ENCODE measurements at places on chromosomes 6 and 20.

DNA sequence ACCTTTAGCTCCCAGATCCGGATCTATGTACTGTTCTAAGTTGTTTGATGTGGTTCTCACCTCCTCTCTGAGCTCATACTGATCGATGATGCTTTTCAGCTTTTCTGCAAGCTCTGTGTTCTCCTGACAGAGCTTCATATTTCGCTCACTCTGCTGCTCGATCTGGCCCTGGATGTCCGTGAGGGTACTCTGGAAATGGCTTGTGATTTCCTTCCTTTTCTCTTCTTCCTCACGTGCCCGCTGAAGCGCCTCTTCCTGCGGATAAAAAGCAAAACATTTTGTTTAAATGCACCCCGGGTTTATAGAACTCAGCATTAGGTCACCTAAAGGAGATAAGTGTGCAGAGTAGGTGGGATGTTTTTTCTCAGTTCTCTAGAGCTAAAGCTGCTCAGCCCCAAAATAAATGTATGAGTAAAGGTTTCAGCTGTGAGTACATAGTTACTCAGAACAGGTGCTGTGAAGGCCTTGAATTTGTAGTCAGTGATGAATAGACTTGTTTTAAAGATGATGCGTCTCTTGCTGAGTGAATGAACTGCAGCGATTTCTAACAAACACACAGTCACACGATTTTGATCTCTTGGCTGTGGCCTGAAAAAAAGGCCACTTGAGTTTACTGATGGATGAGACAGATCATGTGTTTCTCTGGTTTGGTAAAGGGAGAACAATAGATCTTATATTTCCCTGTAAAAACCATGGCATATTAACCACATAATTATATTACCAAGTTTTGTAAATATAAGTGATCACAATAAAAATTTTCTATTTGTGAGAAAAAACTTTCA lies 29.1 kb downstream of the TXLNB start:
- DNase-seq = peak; percentile 39

- DNase-seq = no peak
Observed at GRCh38 chr20:40452758-40453157, 236.3 kb downstream of the MAFB start.

- no peak for DNase-seq
Observed at GRCh38 chr6:11632231-11632630, 94.7 kb downstream of the TMEM170B start.

DNA sequence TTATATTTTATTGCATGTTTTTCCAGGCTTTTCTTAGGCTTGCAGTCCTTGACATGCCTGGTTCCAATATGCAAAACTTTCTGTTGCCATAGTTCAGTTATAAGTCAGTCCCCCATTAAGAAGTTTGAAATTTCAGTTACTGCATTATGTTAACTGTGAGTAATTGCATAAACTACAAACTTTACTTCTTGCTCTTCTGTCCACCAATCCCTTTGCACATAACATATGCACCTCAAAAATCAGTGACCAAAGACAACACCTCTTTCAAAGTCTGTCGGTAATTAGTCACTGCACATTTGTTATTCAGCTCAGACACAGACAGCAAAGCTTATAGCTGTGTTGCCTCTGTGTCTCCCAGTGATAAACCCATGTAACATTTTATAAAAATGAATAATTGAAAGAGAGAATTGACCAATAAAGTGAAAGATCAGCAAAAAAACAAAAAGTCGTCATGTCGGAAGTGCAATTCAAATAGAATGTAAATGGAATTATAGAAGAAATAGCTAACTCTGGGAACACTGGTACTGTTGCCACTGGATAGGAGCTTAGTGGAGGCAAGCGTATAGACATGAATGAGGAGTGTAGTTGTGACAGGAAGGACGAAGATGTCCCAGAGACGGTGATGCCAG lies 50.3 kb upstream of the BTBD3 start:
- no peak for DNase-seq

DNA sequence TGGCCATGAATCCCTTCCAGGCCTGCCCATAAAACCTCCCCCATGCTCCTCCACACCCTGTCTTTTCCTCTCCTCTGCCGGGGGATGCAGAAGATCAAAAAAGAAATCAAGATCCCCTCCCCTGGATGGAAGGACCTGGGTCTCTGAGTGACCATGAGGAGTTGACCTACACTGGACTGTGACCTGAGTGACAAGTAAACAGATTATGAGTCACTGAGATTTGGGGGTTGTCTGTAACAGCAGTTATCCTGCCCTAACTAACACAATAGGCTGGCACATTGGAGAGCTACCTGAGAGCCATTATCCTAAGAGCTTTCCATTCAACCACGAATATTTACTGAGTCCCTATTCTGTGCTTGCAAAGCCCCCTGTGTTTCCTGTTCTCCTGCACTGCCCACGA lies 28.4 kb upstream of the SIRPA start:
- DNase-seq = no peak

- DNase-seq = peak; percentile 52
Observed at GRCh38 chr6:118719351-118720124, 68.1 kb upstream of the CEP85L start.

- peak; percentile 36 for DNase-seq
Observed at GRCh38 chr6:6890400-6890858, 217.3 kb upstream of the RREB1 start.

GRCh38 chr20:59154317-59155013 lies 9.2 kb upstream of the ZNF831 start:
- no peak for DNase-seq

DNA sequence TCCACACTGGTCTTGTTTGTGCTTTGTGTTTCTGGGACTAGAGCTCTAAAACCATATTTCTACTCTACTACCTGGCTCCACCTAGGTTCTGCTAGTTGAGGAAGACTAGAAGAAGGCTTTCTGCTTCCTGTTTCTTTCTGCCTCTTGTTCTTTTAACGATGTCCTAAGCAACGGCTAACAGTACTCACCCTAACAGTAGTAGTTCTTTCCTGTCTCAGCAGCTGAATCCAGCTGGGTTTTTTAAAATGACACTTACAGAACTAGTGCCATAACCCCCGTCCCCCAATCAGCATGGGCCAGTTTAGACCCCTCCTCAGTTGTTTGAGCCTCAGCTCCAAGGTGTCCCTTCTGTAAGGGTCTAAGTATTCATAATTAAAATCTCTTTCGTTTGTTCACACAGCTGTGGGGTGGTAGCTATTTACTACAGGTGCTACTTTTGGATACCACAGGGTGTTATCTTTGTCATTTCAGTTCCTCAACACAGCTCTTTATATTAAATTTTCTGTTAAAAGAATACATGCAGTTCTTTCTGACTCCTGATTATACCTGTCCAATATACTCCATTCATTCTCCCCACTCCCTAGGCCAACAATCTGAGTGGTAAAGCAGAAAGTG lies 790.2 kb downstream of the DHX35 start:
- no peak for DNase-seq

DNA sequence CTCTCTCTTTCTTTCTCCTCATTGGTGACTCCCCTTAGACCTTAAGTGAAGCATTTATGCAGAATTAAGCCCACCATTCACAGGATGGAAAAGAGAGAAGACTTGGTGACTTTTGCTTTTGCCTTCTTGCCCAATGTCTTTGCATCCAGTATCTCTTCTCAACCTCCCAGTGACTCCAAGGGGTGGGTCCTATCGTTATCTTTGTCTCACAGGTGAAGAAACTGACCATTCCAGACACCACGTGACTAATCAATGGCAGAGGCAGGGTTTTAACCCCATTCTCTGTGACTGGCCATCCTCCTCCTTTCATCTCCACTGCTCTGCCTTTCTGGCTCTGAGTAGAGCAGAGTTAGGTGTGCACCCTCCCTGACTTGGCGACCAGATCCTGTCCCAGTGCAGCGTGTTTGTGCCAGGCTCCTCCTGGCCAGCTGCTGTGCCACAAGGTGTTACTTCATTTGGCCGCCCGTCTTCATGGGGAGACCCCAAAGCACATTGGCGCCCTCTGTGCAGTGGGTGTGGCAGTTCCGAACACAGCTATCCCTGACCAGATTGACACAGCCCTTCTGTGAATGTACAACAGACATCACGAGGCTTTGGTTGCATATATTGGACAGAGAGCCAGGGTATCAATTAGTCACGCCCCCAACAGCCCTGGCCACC lies 501.3 kb downstream of the CD83 start:
- DNase-seq = no peak

GRCh38 chr6:16803294-16804200 lies 42.3 kb upstream of the ATXN1 start:
- peak; percentile 97 for DNase-seq

DNA sequence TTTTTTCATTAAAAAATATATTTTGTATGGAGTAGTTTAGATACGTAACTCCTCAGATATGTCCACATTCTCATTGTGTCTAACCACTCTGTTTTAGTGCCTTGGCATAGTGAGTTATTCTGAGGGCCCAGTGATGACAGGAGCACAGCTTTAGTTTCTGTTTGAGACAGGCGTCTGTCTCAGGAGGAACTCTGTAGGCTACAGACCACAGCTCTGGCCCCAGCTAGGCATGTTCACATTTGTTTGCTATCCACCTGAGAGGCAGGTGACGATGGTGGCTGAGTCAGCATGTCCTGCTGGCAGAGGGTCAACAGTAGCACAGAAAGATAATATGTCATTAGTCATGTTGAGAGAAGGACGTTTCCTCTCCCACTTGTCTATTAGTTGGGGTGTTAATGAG lies 16.3 kb downstream of the LRRC1 start:
- DNase-seq = no peak

- DNase-seq = no peak
Observed at GRCh38 chr20:63980317-63980805, 571 bp upstream of the PRPF6 start.

DNA sequence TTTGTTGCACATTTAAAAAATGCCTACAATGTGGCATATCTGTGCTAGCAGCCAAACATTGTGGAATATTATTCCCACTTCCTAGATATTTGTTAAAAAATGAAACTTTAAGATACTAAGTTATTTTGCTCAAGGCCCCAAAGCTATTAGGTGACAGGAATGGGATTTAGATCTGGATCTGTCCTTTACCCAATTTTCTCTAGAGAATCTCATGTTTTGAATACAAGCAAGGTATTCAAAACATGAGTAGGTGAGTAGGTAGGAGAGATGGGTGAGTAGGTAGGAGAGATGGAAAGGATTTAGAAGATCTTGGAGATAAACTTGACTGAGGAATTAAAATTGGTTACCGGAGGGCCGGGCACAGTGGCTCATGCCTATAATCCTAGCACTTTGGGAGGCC lies 61.2 kb upstream of the AKIRIN2 start:
- DNase-seq = no peak

GRCh38 chr20:21246161-21246560 lies 57.0 kb upstream of the XRN2 start:
- DNase-seq = no peak

DNA sequence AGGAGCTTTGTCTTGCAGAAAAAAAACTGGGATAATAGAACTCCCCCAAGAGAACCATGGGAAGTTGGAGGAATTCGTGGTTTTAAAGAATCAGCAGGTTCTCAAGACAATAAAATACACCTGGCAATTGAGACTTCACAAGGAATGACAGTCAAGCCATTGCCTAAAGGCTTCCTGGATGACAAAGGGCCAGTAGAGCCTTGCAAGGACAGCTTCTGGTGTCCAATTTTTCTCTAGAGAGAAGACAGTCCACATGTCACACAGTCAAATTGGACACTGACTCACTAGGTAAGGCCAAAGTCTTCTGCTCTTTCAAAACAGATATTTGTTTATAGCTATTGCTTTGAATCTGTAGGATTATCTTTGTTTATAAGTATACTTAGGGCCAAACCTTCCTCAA lies 80.3 kb upstream of the BMP5 start:
- DNase-seq = no peak

GRCh38 chr20:36919715-36920333 lies 31.7 kb downstream of the SAMHD1 start:
- peak; percentile 77 for DNase-seq

- no peak for DNase-seq
Observed at GRCh38 chr20:38200646-38201045, 35.6 kb upstream of the TGM2 start.

GRCh38 chr6:149273318-149273717 lies 44.2 kb upstream of the TAB2 start:
- no peak for DNase-seq

DNA sequence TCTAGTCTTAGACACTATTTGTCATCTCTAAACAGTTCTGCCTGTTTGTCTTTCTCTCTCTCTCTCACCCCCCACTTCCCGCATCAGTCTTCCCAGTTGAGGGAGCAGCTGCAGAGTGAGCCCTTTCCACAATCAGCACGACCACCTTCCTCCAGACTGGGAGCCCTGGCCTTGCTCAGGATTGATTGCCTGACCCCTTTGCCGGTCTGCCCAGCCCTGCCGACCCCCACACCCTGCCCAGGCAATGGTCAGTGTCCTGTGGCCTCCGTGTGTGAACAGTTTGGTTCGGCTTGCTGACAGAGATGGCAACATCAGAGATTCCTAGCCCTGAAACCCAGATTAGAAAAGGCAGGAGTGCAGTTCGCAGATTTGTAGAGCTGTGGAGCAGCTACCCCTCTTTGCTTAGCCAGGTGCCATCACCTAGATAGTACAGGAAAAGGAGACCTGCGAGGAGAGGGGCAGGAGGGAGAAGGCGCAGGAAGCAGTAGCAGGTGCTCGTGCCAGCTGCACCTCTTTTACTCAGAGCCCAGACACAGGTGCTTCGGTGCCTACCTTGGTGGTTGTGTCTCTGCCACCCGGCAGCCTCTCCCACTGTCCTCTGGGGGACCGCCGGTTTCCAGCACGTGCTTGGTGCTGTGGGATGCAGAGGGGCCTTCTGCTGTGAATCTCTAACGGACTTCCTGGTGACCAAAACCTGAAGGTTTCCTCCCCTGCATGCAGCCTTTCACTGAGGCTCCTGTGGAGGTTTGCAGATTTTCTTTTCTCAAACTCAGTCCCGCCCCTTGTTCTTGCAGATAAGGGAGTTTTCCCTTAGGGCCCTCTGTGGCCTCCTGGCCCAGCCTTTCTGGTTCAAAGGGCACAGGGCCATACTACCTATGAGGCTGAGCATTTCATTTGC lies 92.4 kb downstream of the SCML4 start:
- DNase-seq = no peak

GRCh38 chr6:85585741-85586140 lies 7.9 kb downstream of the SNX14 start:
- DNase-seq = no peak

GRCh38 chr6:157123234-157123633 lies 200.1 kb downstream of the TMEM242 start:
- DNase-seq = no peak

DNA sequence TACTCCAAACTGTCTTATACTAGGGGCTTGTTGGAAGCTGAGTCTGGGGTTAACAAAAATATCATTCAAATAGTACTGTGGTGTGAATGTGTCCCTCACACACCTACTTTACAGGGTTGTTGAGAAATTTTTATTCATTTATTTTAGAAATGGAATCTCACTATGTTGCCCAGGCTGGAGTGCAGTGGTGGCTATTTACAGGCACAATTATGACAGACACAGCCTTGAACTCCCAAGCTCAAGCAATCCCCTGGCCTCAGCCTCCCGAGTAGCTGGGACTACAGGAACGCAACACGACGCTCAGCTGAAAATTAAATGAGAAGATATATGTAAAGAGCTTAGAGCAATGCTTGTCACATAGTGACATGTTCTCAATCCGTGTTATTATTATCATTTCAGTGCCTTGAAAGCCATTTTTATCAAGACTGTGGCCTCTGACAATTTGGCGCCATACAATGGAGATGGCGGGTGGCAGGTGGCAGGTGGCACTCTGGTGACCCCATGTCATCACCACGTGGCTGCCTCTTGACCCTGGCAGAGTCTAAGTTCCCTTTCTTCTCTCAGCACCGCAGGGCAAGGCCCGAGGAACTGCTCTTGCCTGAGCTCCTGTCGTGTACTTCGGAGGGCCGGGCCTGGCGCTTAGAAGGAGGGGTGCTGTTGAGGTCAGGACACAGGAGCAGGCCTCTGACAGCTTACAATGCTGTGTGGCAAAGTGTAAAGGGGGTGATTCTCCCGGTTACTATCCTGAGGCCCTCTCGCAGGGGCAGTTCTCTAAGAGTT lies 64.5 kb downstream of the STX11 start:
- no peak for DNase-seq

GRCh38 chr6:129731428-129731827 lies 21.5 kb upstream of the ARHGAP18 start:
- DNase-seq = no peak
